Activated CD4-positive, alpha-beta T cell treated with anti-CD3 and anti-CD28 coated beads for 36 hours (primary cell): ENCODE measurements at places on chromosomes 1 and 21. TPM values are rescaled to one million over a fixed set of nuclear protein-coding genes. Genes with fewer than 3 reads are reported as not detected.

The CRP gene
- total RNA-seq: not detected

DNA sequence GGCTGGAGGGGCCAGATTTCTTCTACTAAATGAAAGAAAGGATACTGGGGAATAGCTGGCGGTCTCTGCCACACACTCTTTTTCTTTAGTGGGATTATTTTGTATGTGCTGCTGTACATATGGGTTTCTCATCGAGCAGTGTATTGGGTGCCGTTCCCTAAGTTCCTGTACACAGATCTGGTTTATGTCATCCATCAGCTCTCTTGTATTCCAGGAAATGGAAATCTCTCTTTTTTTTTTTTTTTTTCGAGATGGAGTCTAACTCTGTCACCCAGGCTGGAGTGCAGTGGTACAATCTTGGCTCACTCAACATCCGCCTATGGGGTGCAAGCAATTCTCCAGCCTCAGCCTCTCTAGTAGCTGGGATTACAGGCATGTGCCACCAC is 27.0 kb upstream of the NID1 start:
- DNase-seq: no peak

GRCh38 chr1:168053681-168054080 is 83.0 kb downstream of the GPR161 start:
- DNase-seq: no peak

DNA sequence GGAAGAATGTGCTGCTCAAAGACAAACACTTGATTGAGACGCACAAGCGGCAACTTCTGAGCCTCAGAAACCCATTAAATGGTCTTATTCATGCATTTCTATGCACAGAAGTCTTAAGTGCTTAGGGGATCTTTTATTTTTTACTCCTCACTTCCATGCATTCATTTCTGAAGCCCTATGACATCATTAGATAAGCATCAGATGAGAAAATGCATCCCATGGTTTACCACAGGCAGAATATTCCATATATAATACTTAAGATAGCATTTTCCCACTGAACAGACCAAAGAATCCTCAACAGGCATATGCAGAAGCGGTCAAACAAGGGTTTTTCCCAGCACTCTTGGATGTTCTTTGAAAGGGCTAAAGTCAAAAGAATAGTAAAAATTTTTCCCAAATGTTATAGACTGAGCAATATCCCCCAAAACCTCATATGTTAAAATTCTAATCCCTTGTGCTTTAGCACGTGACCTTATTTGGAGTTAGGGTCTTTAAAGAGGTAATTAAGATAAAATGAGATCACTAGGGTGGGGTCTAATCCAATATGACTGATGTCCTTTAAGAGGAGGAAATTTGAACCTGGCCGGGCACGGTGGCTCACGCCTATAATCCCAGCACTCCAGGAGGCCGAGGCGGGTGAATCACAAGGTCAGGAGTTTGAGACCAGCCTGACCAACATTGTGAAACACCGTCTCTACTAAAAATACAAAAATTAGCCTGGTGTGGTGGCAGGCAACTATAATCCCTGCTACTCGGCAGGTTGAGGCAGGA is 22.6 kb upstream of the FAM89A start:
- DNase-seq: no peak

DNA sequence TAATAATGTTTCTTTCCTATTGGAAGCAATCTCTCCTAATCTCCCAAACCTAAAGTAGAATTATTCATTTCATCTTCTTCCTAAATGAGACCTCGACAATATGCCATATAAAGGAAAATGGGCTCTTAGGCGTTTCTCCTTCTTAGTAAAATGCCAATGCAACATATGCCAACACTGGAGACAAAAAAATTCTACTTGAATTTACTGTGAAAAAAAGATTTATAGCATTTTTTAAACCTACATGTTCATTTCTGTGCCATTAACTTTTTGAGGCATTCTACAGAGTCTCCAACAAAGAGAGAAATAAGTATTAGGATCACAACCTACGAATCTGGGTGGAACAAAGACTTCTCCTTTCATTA is 1.3 kb downstream of the WDR47 start:
- no peak for DNase-seq

DNA sequence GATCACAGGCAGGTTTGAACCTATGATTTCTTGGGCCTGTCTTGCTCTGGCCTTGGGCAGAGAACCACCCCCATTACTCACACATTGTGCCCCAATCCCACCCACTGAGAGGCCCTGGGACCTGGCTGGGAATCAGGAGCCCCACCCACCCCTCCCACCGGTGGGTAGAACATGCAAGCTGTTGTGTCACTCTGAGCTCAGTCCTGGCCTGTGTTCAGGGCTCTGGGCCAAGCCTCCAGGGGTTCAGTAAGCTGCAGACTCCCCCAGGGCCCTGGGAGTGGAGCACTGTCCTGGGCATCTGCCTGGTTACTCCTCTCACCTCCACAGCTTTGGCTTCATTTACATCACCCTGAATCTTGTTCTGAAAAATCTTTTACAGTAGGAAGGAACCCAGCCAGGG is 270.5 kb downstream of the RRAGC start:
- DNase-seq: no peak

GRCh38 chr1:184624626-184625025 is 130.0 kb downstream of the EDEM3 start:
- DNase-seq: no peak

- no peak for DNase-seq
Observed at GRCh38 chr1:165494949-165495857, 48.6 kb upstream of the LRRC52 start.

DNA sequence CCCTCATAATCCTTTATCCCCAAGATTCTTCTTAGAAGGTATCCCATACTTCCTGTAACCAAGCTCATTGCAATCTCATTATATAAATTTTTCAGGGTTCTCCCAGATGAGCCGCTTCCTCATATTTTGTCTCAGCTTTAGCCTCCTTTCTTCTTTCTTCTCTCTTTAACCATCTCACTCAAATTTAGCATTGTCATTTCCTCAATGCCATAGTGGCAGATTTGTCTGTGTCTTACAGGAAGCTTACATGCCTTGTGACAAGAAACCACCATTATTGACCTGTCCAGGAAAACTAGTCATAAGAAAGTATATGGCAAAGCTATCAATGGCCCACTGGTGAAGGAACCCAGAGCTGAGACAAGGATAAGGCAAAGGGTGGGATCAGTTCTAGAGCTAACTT is 6.0 kb upstream of the FCRL2 start:
- DNase-seq: no peak

The DRAM2 gene
- 34.4 TPM for total RNA-seq

DNA sequence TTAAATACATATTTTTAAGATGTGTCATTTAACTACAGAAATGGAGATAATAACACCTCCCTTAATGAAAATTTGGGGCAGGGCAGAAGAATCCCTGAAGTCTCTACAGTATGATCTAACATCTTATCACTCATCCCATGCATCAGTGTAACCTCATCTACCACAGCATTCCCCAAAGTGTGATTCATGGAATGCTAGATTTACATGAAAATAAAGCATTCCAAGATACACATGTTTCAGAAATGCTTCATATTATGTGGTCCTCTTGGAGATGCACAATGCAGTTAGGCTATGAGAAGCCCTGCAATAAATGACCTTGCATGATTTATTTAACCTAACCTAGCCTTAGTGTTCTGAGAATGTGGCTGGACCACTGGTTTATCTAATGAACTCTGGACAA is 166.9 kb upstream of the SYT6 start:
- DNase-seq: no peak

- DNase-seq: no peak
Observed at GRCh38 chr1:100455478-100456072, 82.4 kb upstream of the GPR88 start.

- no peak for DNase-seq
Observed at GRCh38 chr1:174165471-174166137, 6.3 kb downstream of the RABGAP1L start.

DNA sequence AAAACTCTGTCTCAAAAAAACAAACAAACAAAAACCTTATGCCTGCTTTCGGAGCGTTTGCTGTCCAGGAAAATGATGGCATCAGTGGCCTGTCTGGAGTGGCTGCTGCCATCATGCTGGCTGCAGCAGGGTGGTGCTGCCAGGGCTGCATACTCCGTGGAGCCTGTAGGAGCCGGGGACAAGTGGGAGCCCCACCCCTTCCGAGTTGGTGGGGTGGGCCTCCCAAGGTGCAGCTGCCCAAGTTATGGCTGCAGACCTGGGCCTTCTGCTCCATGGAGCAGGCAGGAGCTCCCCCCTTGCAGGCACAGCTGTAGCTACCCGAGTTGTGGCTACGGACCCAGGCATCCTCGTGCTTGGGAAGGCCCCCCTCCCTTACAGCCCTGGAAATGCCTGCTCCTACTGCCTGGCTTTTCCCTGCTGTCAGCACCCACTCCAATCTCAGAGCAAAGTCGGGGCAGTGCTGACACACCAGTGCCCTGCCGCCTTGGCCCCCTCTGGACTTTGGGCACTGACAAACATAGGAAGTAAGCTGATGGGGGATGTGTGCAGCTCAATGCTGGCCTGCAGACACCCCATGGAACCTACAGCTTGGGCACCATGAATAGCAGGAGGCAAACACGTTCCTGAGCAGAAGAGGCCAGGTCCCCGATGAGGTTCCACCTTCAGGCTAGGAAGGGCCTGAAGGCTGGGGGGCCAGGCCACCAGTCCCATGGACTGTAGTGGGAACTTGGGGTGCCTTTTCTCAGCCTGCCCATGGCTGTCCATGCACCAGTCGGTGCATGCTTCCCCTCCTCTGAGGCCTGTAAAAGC is 60.4 kb downstream of the CC2D1B start:
- DNase-seq: no peak
